Fibroblast of pulmonary artery (primary cell): ENCODE measurements at places on chromosomes 13 and 19.

DNA sequence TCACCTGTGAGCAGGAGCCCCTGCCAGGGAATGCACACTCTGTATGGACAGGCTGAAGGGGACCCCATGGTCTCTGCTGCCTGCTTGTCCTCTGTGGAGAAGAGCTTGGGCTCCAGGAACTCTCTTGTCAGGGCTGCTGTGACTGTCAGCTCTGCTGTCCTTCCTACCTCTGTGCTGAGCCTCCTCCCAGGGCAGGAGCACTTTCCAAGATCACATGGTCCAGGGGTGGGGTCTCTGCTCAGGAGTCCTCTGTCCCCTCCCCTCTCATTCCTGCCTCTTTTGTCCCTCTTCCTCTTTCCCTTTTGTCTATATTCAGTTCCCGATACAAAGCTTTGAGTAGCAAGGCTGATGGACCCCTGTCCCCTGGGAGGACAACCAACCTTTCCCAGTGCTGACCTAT, at the start of gene CEACAM7:
Gene CEACAM7, minus strand, starts transcription at position 173 of the 400 bp plus-strand sequence. Its CDS starts 105 bp downstream, at position 68.
- no peak for DNase-seq

DNA sequence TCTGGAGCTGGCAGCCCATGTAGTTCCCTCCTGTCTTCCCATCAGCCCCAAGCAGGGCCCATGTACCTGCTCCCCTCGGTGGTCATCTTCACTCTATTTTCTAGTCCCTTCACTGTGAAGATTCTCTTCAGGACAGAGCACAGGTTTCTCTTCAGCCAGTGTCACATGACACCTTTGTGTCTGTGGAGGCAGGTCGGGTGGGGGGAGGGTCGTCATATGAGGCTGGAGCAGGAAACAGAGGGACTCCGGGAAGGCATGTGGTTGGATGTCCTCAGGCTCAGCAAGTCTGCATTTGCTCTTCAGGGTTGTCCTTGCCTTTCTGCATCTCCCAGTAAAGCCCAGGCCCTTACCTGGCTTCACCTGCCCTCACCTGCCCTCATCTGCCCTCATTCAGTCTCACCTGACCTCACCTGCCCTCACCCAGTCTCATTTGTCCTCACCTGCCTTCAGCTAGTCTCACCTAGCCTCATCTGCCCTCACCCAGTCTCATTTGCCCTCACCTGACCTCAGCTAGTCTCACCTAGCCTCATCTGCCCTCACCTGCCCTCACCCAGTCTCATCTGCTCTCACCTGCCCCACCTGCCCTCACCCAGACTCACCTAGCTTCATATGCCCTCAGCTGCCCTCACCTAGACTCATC, 120.3 kb downstream of the ZDHHC20 start:
- no peak for DNase-seq

DNA sequence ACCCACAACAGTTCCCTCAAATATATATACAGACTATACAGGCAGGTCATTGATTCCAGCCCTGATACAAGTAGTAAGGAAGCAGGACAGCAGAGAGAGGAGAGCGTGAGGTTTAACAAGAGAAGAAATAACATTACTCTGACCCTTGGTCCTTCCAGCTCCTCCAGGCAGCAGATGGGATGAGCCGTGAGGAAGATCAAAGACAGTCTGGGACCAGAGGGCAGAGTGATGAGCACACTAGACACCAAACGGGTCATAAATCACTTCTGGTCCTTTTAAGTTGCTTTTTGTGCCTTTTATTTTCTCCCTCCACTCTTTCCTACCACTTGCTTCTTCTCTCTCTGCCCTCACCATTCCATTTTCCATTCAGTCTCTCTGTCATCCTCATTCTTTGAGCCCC, 16.9 kb upstream of the MICU2 start:
- no peak for DNase-seq

- no peak for DNase-seq
Measured at GRCh38 chr19:6413721-6414643, 10.6 kb downstream of the KHSRP start.

DNA sequence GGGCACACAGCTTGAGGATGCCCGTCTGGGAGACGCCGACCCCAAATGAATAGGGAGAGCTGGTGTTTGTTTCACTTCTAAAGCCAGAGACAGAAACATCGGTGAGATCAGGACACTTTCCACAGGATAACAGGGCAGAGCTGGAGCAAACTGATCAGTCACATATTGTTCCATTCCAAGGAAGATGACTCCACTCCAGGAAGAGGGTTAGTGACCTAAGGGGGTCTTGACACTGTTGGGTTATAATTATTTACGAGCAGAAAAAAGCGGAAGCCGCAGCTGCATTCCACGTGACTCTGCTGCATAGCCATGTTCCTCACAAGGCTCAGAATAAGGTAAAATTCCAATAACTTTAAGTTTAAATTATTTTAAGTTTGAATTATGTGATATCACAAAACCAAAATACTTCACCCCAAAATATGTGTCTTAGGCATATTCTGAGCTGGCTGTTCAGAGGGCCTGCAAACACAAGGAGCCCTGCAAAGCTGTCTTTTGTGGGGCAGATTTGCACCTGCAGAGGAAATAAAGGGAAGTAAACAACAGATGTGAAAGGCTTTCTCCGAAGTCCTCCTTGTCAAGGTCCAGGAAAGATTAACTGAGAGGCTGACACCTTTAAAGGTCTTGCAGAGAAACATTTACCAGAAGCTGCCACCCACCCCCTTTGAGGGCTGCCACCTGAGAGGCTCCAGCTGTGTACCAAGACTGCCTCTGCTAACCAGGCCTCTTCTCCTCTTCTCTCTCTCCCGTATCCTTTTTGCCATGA, 819.2 kb downstream of the UQCRFS1 start:
- DNase-seq: no peak

DNA sequence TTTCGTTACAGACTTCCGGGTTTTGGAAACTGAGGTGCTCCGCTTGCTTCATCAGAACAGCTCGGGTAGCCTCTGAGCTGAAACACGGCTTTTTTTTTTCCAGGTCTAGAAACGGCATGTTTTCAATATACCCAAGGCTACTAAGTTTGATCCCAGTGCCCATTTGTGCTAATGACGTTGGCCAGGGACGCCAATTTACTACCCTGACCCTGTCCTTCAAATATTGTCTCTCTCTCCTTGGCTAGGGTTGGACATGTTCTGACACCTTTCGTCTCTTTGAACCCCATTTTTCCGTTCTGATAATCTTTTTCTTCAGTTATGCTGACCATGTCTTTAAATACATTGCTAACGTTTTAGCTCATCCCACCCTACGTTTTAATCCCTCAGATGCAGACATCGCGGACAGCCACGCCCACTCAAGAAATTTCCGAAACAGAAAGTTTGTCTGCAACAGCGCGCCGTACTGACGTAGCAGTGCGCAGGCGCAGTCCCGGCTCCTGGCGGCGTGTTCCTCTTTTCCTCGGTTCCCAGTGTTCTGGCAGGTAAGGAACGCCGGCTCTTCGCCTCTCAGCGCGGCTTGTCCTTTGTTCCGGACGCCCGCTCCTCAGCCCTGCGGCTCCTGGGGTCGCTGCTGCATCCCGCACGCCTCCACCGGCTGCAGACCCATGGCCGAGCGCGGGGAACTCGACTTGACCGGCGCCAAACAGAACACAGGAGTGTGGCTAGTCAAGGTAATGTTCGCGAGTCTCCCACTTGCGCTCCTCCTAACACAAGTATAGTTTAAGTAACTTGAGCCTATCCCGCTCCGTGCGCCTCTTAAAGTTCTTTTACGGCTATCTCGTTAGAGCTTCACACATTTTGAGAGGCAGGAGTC, at the start of gene GTF2F2:
Gene GTF2F2, plus strand, starts transcription at position 520 of the 874 bp plus-strand sequence. Its CDS starts 146 bp downstream, at position 666.
- DNase-seq: peak; percentile 92

DNA sequence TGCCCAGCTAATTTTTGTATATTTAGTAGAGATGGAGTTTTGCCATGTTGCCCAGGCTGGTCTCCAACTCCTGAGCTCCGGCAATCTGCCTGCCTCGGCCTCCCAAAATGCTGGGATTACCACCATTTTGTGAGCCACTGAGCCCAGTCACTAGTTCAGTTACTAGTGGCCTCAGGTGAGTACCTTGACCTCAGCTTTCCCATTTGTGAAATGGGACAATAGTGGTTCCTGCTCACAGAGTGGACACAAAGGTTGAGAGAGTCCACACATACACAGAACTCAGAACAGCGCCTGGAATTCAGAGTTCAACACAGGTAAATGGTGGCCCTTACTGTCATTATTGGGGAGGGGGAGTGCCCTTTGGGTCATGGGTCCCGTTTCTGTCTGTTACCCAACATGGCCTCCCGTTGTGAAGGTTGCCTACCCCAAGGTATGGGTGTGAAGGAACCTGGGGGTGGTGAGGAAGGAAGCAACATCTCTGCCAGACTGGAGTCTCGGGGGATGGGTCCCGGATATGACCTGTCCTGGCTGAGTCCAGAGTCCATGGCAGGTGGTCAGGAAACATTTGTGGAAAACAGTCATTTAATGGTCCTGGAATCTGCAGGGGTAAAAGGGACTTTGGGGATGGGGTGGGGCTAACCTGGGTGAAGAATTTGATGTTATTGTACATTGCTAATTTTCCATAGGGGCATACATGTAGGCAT, 11.7 kb upstream of the IRGC start:
- no peak for DNase-seq

DNA sequence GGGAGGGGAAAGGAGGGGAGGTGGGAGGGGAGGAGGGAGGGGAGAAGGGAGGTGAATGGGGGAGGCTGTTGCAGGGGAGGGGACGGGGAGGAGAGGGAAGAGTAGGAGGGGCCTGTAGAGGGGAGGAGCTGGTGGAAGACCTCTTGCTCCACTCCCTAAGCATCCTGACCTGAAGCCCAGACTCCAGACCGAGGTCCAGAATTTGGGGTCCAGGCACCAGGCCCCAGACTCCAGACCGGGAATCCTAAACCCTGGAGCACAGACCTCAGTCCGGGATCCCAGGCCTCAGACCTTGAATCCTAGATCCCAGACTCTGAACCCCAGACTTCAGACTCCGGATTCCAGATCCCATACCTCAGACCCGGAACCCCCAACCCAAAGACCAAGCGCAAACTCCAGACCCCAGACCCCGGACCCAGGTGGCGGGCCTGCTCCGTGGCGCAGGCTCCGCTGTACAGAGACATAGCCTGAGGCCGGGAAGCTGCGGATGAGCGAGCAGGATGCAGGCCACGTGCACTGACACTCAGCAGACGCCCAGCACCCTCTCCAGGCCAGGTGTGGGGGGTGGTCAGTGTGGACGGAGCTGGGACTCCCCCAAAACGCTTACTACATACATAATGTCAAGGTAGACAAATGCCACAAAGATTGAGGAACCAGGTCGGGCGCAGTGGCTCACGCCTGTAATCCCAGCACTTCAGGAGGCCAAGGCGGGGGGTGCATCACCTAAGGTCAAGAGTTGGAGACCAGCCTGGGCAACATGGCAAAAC, 710 bp upstream of the BTBD2 start:
- peak; percentile 86 for DNase-seq

- DNase-seq: no peak
Measured at GRCh38 chr13:109123971-109124370, 494.6 kb downstream of the MYO16 start.

GRCh38 chr13:87005511-87005910, 665.7 kb upstream of the SLITRK5 start:
- DNase-seq: no peak

DNA sequence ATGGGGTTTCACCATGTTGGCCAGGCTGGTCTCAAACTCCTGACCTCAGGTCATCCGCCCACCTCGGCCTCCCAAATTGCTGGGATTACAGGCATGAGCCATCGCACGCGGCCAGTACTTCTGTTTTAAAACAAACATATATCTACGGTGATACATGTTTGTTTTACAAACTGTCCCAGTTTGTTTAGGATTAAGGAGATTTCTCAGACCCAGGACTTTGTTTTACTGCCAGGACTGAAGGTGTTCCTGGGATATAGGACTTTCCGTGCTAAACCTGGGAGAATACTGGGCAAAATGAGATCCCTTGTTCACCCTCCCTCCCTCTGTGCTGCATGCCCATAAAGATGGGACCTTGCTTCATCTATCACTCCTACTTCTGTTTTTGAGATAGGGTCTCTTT, 8.8 kb downstream of the NLRP8 start:
- DNase-seq: no peak

- DNase-seq: peak; percentile 64
Measured at GRCh38 chr19:1513499-1514294, 878 bp upstream of the ADAMTSL5 start.

DNA sequence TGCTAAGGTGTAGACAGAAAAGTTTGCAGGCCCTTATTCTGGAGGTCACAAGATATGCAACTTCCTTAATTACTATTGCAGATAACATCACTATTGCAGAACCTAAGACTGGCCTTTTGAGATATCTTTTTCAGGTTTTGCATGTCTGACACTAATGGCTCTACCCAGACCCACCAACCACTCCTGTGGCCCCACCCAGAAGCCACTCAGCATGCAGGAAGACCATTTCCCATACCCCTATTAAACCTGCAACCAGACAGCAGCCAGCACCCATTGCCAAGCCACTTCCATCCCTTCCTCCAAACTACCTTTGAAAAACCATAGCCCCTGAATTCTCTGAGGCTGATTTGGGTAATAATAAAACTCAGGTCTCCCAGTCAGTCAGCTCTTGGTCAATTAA, 297.6 kb downstream of the SLITRK6 start:
- no peak for DNase-seq

DNA sequence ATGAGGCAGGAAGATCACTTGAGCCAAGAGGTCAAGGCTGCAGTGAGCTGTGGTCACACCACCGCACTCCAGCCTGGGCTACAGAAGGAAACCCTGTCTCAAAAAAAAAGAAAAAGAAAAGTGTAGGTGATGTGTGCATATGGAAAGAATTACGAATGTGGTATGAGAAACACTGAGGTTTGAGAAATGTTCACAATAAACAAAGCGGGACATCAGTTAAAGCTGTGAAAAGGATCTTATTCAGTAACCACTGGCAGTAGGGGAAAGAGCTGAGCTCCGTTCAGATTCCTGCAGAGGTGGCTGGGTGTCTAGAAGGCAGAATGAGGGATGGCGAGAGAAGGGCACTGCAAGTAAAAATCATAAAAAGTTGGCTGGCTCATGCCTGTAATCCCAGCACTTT, 4.1 kb upstream of the IGSF23 start:
- DNase-seq: no peak

DNA sequence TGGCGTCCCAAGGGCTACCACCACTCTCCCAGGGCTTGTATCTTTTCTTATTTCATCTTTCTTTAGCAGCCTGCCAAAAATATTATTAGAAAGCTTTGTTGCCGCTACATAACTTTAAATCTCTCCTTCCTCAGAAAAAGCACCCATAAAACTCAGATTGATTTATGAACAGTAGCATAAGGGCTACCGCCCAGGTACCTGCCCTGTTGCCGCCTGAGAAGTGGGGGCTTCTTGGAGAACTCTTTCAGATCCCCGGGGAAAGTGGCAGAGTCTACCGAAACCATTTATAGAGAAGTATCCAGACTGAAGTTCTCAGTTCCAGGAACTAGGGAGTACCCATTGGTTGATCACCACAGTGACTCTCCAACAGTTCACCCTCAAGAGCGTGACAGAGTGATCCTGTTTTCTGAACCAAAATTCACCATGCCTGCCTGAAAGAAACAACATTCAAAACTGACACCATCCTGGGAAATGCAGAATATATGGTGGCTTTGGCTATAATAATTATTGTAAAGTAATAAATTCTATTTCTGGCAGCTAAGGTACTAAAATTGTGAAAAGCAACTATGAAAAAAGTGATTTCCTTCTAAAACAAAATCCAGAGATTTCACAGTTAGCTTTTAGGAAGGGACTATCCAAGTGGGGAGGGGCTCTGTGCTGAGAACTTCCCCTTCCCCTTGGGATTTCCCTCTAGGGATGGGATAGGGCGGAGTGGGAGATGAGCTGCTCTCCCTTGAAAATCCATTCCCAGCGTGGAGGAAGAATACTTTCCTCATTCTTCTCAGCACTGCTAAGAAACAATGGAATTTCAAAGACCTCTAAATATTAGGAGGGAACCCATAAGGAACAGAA, 877 bp upstream of the N4BP2L1 start:
- no peak for DNase-seq

GRCh38 chr19:1243768-1244692, 2.5 kb downstream of the ATP5F1D start:
- peak; percentile 86 for DNase-seq

- peak; percentile 77 for DNase-seq
Measured at GRCh38 chr19:49727217-49728030, 35.7 kb downstream of the TSKS start.
